AG10803 (cell line): ENCODE measurements at places on chromosomes 12 and 14.

DNA sequence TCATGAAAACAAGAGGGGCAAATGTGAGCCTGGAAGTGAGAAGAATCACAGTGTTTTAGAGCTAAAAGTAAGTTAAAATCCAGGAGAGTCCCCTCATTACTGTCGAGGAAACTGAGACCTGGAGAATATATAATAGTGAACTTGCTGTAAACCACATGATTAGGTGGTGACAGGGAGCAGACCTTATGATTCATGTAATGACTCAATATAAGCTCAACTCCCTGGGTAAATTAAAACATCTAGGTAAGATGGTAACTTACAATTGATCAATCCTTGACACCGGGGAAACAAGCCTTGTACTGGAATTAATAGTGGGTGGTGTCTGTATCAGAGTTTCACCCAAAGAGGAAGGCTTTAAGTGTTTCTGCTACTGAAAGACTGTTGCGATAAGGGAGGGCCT is 269.3 kb downstream of the SNAPC1 start:
- DNase-seq: no peak

- DNase-seq: peak; percentile 44
Observed at GRCh38 chr14:52950410-52950897, 396 bp downstream of the FERMT2 start.

DNA sequence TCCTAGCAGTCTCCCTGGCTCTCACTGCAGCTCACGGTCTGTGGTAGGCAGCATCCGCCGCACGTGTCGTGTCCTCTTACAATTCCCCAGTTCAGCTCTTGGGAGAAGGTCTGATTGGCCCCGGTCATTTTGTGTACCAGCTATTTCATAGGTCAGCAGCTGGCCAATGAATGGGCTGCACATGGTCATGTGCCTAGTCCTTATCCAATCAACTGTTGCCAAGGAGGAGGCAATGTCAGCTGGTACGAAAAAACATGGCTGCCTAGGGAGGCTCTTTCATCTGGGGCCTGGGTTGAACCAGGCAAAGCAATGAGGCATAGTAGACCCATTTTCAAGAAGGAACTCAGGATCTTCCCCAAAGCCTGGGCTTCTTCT is 46.1 kb downstream of the RNFT2 start:
- DNase-seq: no peak

- DNase-seq: no peak
Observed at GRCh38 chr12:1830401-1830845, 10.1 kb downstream of the LRTM2 start.

DNA sequence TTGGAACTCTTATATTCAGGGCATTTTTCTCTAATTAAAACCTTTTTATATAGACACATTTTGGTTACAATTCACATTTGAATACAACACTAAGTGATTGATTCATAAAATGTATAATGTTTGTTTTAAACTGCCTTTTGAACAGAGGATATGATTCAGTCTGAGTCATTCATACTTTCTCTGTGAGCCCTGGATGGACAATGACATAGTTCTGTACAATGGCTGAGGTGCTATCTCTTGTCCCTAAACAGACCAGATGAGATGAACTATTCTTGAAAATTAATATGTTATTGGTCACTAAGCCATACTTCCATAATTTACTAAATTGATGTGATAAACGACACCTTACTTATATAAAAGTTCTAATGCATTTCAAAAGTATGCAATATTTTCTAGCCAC is 199.7 kb upstream of the ATXN7L3B start:
- DNase-seq: no peak

- no peak for DNase-seq
Observed at GRCh38 chr12:41962171-41962572, 182.5 kb downstream of the GXYLT1 start.

- no peak for DNase-seq
Observed at GRCh38 chr14:67332468-67332867, 27.1 kb downstream of the ATP6V1D start.

- DNase-seq: no peak
Observed at GRCh38 chr12:118345355-118345754, 27.4 kb downstream of the TAOK3 start.
